ENCODE measurements at places on chromosomes 6 and 20.

GRCh38 chr6:26552640-26553188 lies 14.5 kb downstream of the HMGN4 start:
- DNase-seq, result no peak

GRCh38 chr6:39553860-39554802 lies 171.1 kb downstream of the KIF6 start:
- no peak for DNase-seq

DNA sequence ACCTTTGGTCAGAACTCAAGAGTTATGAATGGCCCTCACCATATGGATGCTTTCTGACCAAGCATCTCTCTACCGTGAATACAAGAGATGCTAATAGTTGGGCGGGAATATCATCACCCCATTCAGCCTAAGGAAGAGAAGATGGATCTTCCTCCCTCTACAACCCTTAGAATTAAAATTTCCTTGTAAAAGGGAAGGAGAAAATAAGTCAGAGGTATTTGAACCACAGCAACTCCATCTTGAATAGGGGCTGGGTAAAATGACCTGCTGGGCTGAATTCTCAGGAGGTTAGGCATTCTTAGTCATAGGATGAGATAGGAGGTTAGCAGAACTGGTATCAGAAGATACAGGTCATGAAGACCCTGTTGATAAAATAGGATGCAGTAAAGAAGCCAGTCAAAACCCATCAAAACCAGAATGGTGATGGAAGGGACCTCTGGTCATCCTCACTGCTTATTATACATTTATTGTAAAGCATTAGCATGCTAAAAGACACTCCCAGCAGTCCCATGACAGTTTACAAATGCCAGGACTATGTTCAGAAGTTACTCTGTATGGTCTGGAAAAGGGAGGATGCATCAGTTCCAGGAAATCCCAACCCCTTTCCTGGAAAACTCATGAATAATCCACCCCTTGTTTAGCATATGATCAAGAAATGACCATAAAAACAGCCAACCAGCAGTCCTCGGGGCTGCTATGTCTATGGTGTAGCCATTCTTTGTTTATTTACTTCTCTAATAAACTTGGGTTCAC lies 101.2 kb downstream of the DTNBP1 start:
- DNase-seq, result no peak

- no peak for DNase-seq
These were observed 26.3 kb downstream of the WRNIP1 start for GRCh38 chr6:2791450-2791974.

GRCh38 chr20:49821381-49821780 lies 8.8 kb downstream of the SLC9A8 start:
- DNase-seq, result no peak

GRCh38 chr6:159727717-159728445 lies 575 bp downstream of the WTAP start:
- DNase-seq, result no peak

DNA sequence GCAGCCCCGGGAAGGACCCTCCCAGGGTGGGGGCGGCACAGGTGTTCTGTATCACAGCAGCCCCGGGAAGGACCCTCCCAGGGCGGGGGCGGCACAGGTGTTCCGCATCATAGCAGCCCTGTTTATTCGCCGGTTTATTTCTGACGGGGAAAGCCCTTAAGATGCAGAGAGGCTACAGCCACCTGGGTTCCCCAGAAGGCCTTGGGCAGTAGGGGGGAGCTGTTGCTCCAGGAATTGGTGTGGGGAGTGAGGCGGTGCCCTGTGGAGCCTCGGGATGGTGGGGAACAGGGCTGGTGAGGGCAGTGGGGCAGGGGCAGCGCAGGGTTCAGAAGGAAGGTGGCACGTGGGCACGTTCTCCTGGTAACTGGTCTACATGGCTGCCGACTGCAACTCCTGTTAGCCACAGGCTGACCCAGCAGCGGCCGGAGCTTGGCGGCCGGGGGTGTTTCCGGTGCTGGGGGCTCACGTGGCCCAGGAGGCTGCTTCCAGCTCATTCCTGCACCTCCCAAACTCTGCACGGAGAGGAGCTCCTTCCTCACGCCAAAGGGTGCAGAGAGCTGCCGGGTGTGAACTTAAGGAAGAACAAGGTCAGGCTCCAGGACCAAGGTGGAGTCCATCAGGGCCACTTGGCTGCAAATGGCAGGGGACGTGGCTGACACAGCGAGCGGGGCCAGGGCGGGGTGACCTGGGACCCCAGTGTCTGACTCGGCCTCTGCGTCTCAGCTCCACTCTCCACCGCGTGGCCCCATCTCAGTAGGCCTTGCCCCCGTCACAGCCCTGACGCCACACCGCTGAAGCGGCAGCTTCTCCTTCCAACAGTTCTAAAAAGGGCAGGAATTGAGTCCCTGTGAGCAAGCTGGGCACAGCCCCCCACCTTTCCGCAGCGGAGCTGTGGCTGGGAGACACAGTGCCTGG lies 13.2 kb downstream of the SLCO4A1 start:
- DNase-seq, result no peak

GRCh38 chr20:1334761-1335160 lies 5.8 kb upstream of the SDCBP2 start:
- DNase-seq, result no peak

DNA sequence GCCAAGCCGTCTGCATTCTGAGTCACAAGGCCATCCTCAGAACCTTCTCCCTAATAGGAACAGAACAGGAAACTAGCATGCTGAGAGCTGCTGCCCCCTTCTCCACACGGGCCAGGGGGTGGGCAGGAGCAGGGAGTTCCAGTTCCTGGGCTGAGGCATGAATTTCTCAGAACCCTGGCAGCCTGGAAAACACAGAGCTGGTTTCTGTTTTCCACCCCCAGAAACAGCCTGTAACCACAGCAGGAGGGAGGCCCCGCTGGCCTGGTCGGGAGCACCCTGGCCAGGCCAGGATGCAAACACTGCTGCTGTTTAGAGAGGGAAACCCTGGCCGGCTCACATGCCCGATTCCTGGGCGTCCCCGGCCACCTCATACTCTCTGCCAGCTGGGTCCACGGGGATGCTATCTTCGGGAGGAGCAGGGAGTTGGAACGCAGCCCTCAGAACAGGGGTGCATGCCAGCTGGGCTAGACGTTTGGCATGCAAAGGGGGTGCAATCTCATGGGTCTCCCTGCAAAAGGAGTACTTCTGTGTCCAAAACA lies 130.1 kb downstream of the NFATC2 start:
- peak; percentile 34 for DNase-seq

- no peak for DNase-seq
These were observed 58.4 kb downstream of the ANKEF1 start for GRCh38 chr20:10093087-10093591.

- no peak for DNase-seq
These were observed 23.8 kb downstream of the NRSN1 start for GRCh38 chr6:24149836-24150235.

DNA sequence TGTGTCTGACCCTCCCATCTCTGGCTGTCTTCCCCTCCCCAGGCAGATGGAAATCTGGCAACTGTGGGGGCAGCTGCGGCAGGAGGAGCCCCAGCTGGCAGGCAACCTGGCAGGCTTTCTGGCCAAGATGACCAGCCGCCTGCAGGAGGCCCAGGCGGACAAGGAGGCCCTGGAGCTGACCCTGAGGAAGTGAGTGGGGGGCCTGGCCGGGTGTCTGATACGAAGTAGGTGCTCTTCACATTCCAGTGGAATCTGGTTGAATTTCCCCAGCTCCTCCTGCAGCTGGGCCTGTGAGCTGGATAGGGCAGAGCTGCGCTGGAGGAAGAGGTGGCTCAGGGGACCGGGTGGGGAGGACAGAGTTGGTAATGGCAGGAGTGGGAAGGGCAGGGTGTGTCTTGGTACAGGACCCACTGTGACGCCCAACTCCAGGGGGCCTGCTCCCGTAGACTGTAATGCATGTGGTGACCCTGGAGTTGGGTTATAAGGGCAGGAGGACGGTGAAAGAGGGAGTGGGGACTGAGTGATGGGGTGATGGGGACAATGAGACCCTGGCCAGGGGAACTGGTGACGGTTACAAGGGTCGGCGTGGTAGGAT lies 19.7 kb downstream of the RAB44 start:
- DNase-seq, result no peak

- DNase-seq, result no peak
These were observed 6.6 kb downstream of the CST8 start for GRCh38 chr20:23497536-23497935.

DNA sequence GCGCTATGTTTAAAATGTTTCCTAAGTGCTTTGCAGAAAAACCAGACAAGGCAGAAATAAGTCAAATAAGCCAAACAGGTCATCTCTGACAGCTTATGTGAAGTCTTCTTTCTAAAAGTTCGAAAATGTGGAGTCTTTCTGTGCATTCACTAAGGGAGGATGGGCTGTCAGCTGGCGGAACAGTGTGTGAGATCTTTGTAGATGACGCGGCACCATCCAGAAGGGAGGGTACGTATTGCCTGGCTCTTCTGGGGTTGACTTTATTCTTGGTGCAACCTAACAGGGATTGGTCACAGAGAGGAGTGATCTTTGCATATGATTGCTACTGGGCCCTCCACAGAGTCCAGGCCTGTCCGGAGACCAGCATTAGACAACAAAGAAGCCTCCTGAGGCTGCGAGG lies 114.5 kb upstream of the EDN1 start:
- no peak for DNase-seq

DNA sequence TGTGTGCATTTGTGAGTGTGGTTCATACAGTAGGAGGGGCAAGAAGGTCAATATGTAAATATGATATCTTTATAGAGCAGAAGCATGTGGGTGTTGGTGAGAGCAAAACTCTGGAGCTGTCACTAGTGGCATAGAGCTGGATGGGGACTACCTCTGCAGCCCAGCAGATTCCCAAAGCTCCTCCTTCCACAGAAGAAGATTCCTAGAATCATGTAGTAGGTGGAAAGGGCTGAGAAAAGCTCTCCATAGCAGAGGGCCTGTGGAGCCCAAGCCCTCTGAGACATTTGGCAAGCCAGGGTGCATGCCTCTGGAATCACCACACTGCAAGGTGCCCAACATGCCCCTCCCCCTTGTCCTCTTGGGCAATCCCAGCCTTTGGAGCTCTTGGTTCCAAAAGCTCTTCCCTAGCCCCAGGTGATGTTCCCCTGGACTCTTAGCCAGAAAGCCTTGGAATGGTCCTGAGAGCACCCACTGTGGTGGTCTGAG lies 233.2 kb downstream of the LRFN2 start:
- no peak for DNase-seq

DNA sequence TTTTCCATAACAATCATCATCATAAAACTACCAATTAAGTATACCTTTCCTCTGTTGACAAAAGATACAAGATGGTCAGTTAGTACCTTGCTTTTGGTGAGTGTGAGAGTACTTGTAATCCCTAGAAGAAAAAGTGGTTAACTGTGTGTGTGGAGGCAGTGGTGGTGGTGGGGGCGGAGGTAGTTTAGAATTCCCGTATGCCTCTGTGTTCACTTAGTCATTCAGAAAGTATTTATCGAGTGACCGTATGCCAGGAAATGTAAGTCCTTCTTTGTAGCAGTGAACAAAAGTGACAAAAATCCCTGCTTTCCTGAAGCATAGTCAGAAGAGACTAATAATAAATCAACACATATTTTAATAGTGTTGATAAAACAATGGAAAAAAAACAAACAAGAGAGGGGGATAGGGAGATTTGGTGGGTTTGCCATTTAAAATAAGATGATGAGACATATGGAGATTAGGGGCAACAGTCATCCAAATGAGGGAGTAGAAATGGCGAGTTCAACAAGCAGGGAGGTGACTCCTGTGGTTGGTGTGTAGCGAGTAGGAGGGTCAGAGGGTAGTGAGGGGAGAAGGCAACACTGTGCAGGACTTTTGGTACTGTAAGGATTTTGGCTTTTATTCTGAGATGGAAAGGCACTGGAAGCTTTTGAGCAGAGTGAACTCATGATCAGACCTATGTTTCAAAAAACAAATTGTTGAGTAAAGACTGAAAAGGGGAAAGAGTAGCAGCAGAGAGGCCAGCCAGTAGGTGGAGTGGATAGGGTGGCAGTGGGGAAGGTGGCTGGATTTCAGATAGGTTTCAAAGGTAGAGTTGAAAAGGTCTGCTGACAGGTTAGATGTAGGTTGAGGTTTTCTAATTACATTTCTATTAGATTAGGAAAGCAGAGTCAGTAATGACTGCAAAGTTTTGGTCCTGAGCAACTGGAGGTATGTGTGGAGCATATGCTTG lies 40.3 kb upstream of the SIM1 start:
- no peak for DNase-seq

DNA sequence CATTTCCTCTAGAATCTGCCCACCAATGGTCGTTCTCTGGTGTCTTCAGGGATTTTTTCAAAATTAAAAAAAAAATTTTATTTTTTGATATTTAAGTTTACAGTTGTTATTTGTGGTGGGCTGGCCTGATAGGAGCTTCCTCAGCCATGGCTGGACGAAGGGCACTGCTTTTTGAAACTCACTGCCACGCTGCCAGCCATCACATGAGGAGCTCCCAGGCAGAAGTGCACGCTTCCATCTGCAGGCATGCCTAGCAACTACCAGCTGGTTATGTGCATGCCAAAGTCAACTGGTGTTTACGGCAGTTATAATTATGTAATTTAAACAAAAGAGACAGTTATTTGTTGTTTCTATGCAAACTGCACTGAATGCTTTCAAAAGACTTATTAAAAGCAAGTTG lies 105.1 kb downstream of the IRF4 start:
- no peak for DNase-seq

- DNase-seq, result no peak
These were observed 136.2 kb upstream of the STMND1 start for GRCh38 chr6:16965689-16966088.

GRCh38 chr20:47063407-47063806 lies 168.8 kb downstream of the EYA2 start:
- DNase-seq, result no peak

DNA sequence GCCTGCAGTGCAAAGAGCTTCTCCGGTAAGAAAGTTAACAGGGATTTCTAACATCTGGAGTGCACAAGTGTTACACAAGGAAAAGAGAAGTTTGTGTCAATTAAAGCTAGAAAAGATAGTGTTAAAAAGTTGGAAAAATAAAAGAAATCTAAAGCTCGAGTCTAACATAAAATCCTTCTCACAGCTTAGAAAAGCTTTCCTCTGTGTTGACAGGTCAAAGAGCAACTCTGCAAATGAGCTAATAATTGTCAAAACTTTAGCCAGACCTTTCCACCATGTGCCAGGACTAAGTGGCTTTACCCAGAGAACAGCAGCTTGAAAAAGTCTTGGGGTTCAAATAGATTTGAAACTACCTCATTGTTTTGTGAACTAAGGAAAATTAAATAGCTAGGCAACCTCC lies 14.8 kb downstream of the PTPRK start:
- no peak for DNase-seq

GRCh38 chr6:81751388-81752083 lies 945 bp downstream of the TENT5A start:
- peak; percentile 11 for DNase-seq

Data from C1 segment of cervical spinal cord (tissue), 14 donors.